ENCODE measurements at places on chromosomes 7 and 10.

DNA sequence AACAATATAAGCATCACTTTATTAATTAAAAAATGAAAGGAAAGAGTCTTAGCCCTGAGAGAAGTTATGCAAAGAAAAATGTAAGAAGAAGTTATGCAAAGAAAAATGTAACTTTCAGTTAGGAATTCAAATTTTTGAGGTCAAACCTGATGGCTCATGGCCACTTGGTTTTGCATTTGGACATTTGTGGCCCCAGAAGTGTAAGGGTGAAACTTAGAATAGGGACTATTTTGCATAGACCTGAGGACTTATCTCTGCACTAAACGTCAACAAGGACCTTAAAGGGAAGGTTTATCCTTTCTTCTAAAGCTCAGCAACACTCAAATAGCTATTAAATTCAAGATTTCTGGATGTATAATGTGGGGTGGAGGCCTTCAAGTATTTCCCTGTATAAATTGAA, 724.5 kb upstream of the POT1 start:
- no peak for DNase-seq

DNA sequence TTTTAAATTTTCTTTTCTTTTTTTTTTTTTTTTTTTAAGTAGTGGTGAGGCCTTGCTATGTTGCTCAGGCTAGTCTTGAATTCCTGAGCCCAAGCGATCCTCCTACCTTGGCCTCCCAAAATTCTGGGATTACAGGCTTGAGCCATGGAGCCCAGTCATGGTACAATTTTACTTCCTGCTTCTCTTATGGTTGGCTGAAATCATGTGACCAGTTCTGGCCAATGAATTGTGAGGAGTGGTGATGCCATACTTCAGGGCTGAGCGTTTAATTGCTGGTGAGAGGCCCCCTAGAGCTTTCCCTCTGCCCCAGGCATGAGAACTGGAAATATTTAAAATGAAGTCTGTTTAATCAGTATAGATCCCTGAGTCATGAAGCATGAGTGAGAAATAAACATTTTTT, 22.2 kb upstream of the BAIAP2L1 start:
- DNase-seq: no peak

GRCh38 chr10:95464280-95464679, 96.9 kb downstream of the SORBS1 start:
- no peak for DNase-seq

GRCh38 chr7:77320714-77321113, 95.4 kb downstream of the GSAP start:
- no peak for DNase-seq

DNA sequence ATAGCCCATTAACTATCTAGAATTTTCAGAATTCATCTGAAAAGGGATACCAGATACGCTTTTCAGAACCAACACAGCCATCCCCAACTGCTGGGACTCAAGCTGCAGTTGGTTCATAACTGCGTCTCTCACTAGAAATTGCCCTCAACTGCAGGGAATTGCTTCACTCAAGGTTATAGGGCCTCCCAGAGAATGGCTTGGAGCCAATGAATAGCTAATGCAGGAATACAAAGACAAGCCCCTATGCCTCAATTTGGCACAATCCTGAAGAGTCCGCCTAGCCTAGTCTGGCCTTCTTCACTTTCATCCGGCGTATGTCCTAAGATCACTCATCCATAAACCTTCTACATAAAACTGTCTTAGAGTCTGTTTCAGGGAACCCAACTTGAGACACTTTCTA, 164.0 kb downstream of the SKAP2 start:
- no peak for DNase-seq

DNA sequence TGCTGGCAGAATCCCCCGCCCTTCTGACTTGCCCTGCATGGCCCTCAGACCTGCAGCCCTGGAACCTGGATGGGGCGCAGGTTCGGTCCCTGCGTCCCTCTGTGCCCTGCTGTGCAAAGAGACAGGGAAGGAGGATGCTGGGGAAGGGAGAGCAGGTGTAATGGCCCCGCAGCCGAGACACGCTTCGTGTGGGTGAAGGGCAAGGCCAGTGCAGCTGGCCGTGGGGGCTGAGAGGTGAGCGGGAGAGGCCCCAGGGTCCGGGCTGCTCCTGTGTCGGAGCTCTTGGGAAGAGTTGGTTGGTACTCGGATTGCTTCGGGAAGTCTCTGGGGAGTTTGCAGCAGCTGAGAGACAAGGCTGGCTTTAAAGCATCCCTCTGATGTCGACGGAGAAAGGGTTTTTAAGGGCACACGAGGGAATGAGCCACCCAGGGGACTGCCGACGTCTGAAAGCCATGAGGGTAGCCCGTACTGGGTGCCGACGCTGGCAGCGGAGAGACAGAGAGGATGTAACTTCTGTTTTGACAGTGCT, 6.5 kb downstream of the ELFN1 start:
- DNase-seq: no peak

- no peak for DNase-seq
Observed at GRCh38 chr7:143399151-143399550, 9.5 kb downstream of the EPHA1 start.

GRCh38 chr10:130740915-130741750, 570.4 kb downstream of the TCERG1L start:
- no peak for DNase-seq

- DNase-seq: no peak
Observed at GRCh38 chr10:100004805-100005510, 4.8 kb downstream of the DNMBP start.

DNA sequence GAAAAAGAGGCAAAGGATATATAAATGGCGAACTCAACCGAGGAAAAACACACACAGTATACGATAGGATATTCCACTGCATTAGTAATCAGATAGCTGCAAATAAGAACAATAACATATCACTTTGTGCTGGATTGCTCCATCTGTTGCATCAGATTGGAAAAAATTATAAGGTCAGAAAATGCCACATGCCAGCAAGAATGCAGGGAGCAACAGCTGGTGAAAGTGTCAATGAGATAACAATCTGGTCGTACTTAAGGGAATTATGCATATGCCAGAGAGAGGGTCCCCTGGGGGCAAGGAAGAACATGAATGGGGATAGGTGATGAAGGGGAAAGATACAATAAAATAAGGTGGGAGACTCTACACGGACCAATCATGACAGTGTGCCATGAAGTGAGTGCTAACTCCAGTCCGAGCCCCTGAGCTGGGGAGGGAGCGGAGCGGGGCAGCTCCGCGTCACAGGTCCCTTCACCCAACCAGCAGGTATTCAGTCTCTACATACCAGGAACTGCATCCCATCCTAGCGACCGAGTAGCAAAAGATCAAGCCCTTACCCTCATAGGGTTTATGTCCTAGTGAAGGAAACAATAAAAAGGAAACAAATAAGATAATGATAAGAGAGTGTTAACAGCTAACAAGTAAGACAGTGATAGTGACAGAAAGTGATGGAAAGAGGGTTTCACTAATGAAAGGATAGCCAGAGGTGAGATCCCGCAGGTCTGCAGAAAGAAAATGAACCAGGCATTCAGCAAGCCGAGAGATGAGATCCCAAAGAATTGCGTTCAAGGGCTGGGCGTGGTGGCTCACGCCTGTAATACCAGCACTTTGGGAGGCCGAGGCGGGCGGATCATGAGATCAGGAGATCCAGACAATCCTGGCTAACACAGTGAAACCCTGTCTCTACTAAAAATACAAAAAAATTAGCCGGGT, 9.4 kb downstream of the MPP7 start:
- no peak for DNase-seq

- DNase-seq: no peak
Observed at GRCh38 chr7:151800391-151800790, 76.5 kb downstream of the PRKAG2 start.

- no peak for DNase-seq
Observed at GRCh38 chr10:5619362-5620211, 46.8 kb downstream of the ASB13 start.

GRCh38 chr7:136635751-136636150, 232.7 kb upstream of the CHRM2 start:
- DNase-seq: no peak

GRCh38 chr10:43083764-43084163, 6.9 kb downstream of the RET start:
- no peak for DNase-seq

DNA sequence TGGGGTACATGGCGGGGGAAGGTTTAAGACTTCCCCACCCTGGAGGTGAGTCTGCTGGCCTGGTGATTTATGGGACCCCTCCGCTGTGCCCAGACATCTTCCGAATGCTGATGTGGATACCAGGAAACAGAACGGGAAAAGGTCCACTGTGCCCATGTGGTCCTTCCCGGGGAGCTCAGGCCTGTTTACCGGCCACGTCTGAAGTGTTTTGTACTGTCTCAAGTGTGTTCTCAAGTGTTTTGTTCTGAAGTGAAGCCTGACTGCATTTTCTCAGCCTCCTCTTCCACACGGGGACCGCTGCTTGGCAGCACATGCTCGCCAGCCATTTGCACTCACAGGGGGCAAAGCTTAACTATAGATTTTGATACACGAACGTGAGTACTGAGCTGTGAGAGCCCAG, 127.2 kb downstream of the TEX36 start:
- DNase-seq: no peak

GRCh38 chr10:68492118-68492517, 20.3 kb upstream of the DNA2 start:
- no peak for DNase-seq

GRCh38 chr10:44911081-44911540, at the start of gene TMEM72:
Gene TMEM72, plus strand, starts transcription at chr10:44911337. Its CDS starts 176 bp downstream, at chr10:44911513.
- peak; percentile 56 for DNase-seq

GRCh38 chr7:137474540-137475026, 131.1 kb upstream of the PTN start:
- DNase-seq: no peak

DNA sequence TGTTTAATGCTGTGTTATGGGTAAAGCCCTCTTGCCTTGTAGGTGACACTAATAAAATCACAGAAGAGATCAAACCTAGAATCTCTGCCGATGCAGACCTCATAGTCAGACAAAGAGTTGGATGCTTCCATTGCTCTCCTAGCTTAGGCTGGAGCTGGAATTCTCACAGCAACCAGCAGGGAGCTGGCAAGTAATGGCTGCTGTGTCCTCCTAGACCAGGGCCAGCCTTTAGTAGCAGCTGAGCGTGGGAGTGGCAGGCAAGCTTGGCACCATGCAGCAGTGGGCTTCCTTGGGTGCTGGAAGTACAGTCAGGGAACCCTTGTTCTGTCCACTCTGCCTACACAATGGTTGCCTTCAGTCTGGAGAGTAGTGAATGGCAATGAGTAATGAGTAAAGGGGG, 598.3 kb upstream of the GALNT17 start:
- no peak for DNase-seq

GRCh38 chr10:69451784-69452251, 553 bp downstream of the TSPAN15 start:
- DNase-seq: no peak

DNA sequence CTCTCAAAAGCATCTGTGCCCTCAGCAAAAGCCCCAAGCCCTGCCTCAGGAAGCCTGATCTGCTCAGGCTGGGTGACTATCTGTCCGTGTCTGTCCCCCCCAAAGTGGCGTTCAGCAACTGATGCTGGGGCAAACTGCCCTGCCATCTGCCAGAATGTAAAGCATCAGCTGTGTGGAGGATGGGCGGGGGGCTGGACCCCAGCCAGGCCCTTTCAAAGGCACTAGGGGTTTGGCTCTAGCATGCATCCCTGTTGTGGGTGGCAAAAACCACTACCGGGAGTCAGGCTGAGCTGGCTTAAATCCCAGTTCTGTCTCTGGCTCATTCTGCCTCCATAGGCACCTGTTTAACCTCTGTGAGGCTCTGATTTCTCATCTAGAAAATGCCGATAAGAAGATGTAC, 35.5 kb downstream of the GPRIN2 start:
- no peak for DNase-seq

- peak; percentile 29 for DNase-seq
Observed at GRCh38 chr7:142338633-142339501, 81.0 kb upstream of the PRSS58 start.

GRCh38 chr10:14858338-14858960, 20.2 kb upstream of the SUV39H2 start:
- no peak for DNase-seq

DNA sequence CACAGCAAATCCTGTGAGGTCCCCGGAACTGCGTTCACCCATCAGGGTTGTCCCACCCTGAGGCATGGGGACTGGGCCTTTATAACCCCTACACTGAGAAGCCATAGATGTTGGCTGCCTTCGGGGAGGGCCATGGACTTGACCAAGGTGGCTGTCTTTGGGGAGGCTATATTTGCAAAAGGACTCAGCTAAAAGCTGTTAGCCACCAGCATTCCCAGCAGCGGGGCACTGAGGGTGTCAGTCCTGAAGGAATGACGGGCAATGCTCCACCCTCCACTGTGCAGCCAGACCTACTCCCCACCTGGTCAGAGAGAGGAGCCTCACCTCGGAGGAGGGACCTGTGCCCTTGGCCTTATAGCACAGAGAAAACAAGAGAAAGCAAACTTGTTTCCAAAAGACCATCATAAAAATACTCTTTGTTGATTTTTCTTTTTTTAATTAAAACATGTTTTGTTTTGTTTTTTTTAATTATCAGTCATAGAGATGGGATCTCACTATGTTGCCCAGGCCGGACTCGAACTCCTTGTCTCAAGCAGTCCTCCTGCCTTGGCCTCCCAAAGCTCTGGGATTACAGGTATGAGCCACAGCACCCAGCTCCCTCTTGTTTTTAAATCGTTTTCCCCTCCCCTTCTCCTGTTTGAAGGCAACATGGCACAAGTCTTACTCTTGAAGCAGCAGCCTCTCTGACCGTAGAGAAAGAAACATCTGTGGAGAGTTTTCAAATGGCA, 26.7 kb upstream of the CUX1 start:
- no peak for DNase-seq

Measured in retina (tissue), 1 donor.